ENCODE measurements at places on chromosomes 6 and 20. TPM values are rescaled to one million over a fixed set of nuclear protein-coding genes. Genes with fewer than 3 reads are reported as not detected.
A peak's percentile ranks its signal among the peaks of the same experiment; 100 is the strongest.

DNA sequence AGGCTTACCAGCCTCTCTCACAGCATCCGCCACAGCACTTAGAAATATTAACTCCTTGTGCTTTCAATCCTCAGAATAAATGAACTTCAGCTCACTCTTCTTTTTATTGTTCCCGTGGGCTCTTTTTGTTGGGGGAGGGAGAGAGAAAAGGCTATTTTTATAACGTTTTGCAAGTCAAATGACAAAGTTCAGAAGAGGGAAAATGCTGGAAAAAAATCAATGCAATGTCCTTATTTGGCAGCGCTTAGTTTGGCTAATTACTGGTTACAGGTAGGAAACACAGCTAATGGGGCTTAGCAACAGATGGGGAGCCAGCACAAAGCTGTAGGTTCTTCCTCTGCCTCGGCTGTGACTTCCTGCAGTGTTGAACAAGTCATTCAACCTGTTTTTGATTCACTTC lies 1067.0 kb upstream of the MAP3K7 start:
- no peaks in the 10 kb centered on the region for H3K36me3 ChIP-seq
- no peaks in the 10 kb centered on the region for H3K4me1 ChIP-seq
- H3K4me3 ChIP-seq, result no peak overlapping the region
- no peak overlapping the region for H3K27ac ChIP-seq
- H3K27me3 ChIP-seq, result no peaks in the 10 kb centered on the region
- DNase-seq, result no peak

DNA sequence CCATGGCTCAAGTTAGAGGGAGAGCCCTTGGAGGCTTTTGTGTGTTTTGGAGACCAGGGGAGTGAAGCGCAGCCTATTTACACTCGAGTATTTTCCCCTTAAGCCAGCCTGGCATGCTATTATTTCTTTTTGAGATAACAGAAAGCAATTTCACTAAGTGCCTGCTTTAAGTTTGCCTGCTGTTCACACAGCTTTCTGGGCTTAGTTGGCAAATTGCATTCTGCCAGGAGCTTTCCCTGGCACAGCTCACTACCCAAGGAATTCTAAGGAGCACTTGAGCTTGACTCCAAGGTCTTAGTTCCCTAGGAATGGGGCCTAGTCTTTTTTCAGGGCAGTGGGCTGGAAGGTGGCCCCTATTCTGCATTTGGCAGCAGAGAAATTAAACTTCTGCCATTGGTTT lies 19.0 kb upstream of the ASXL1 start:
- peaks cover 12% of the 10 kb centered on the region for H3K4me1 ChIP-seq
- H3K4me3 ChIP-seq, result no peak overlapping the region
- H3K27ac ChIP-seq, result no peak overlapping the region

GRCh38 chr20:50916257-50916656 lies 15.0 kb downstream of the ADNP start:
- peaks cover 60% of the 10 kb centered on the region for H3K4me1 ChIP-seq
- no peak overlapping the region for H3K4me3 ChIP-seq
- no peak for DNase-seq
- no peak overlapping the region for H3K27ac ChIP-seq
- H3K27me3 ChIP-seq, result no peaks in the 10 kb centered on the region
- peaks cover 37% of the 10 kb centered on the region for H3K36me3 ChIP-seq

- no peaks in the 10 kb centered on the region for H3K27me3 ChIP-seq
- H3K36me3 ChIP-seq, result no peaks in the 10 kb centered on the region
- no peaks in the 10 kb centered on the region for H3K4me1 ChIP-seq
- H3K27ac ChIP-seq, result no peak overlapping the region
- DNase-seq, result no peak
Observed at GRCh38 chr6:83464381-83465140, 33.7 kb upstream of the ME1 start.

GRCh38 chr6:132865364-132865763 lies 51.0 kb downstream of the RPS12 start:
- no peak overlapping the region for H3K27ac ChIP-seq
- no peaks in the 10 kb centered on the region for H3K36me3 ChIP-seq
- DNase-seq, result no peak
- peaks cover 9% of the 10 kb centered on the region for H3K27me3 ChIP-seq
- no peak overlapping the region for H3K4me3 ChIP-seq

- H3K4me3 ChIP-seq, result no peak overlapping the region
- no peak overlapping the region for H3K27ac ChIP-seq
- H3K36me3 ChIP-seq, result no peaks in the 10 kb centered on the region
- DNase-seq, result no peak
- no peaks in the 10 kb centered on the region for H3K27me3 ChIP-seq
Observed at GRCh38 chr20:43744151-43744611, 17.4 kb upstream of the GTSF1L start.

- no peaks in the 10 kb centered on the region for H3K27me3 ChIP-seq
- no peak overlapping the region for H3K4me3 ChIP-seq
- no peak for DNase-seq
- H3K36me3 ChIP-seq, result no peaks in the 10 kb centered on the region
Observed at GRCh38 chr6:139295901-139296300, 4.1 kb upstream of the TXLNB start.

GRCh38 chr6:75446241-75446880 lies 47.2 kb downstream of the FILIP1 start:
- no peak overlapping the region for H3K27ac ChIP-seq
- H3K4me1 ChIP-seq, result no peaks in the 10 kb centered on the region
- no peak overlapping the region for H3K4me3 ChIP-seq
- H3K36me3 ChIP-seq, result no peaks in the 10 kb centered on the region

GRCh38 chr6:154572556-154572955 lies 62.1 kb upstream of the CNKSR3 start:
- no peak for DNase-seq
- H3K4me3 ChIP-seq, result no peak overlapping the region
- H3K27ac ChIP-seq, result no peak overlapping the region
- no peaks in the 10 kb centered on the region for H3K4me1 ChIP-seq
- no peaks in the 10 kb centered on the region for H3K36me3 ChIP-seq

GRCh38 chr6:41027241-41027640 lies 11.8 kb downstream of the UNC5CL start:
- peak overlapping the region; percentile 92 for H3K27ac ChIP-seq
- H3K4me3 ChIP-seq, result peak overlapping the region; percentile 82
- no peaks in the 10 kb centered on the region for H3K36me3 ChIP-seq
- DNase-seq, result no peak

Gene ABHD16B
- total RNA-seq, result not detected

Gene CYP39A1
- not detected for total RNA-seq

Gene DYNLT2
- 2.5 TPM for total RNA-seq

Gene ATP9A
- 0.21 TPM for total RNA-seq

Gene PRND
- not detected for total RNA-seq

Gene CAP2
- not detected for total RNA-seq

All from activated CD4-positive, alpha-beta T cell treated with anti-CD3 and anti-CD28 coated beads, Interleukin-2, amount 10 ng/mL, durations not matched to agents 7 days and 5 days (primary cell).